ENCODE measurements at places on chromosomes 1 and 21.

- no peak for DNase-seq
Observed at GRCh38 chr1:181989261-181989920, 72.1 kb downstream of the ZNF648 start.

- no peak for DNase-seq
Observed at GRCh38 chr1:9198538-9199361, 35.8 kb upstream of the H6PD start.

DNA sequence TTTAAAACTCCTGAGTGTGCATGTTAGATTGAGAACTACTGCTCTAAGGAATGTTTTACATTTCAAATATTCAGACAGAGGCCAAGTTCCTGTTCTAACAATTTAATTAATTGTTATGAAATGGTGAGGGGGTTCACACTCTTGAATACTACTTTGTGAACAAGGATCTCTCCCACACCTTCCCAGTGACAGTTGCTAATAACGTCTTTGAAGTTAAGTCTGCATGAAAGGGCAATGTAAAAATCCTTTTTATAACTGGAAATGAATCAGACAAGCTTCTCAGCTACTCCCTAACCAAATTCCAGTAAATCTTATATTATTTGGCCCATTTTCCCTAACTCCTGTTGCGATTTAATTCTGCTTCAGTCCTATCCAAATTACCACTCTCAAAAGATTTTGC lies 828.5 kb upstream of the ADAMTS5 start:
- DNase-seq = no peak

- DNase-seq = peak; percentile 33
Observed at GRCh38 chr1:231091831-231092301, 51.8 kb upstream of the FAM89A start.

- DNase-seq = no peak
Observed at GRCh38 chr1:222404710-222405109, 143.2 kb downstream of the HHIPL2 start.

DNA sequence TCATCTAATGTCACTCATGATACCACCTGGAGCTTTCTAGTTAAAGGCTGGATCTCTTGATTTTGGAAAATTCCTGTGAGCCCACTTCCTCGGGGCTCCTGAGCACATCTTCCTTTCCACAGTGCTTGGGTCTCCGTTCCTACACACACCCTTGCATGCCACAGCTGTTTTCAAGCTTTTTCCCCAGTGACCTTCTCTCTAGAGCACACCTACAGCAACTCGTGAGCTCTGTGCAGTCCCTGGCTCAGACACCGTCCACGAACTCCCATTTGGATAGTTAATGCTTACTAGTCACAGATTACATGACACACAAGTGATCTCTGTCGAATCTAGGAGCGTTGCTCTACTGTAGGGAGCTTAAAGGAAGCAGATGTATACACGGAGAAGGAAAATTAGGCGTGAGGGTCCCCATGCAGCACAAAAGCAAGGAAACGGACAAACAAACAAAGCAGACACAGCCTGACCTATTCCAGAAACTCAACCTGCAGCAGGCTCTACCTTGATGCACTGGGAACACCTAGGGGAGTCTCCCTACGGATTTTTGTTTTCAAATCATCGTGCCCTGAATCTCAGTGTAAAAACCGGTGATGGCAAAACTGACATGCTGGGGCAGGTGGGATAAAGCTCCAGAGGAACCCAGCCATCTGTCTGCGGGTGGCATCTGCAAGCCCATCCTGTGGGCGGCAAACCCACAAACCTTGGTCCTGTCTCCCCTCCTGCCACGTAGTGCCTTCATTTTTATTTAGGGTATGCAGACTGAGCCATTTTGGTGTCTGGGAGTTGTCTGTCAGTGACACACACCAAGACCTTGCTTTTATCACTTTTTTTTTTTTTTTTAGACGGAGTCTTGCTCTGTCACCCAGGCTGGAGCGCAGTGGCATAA lies 177.8 kb downstream of the RUNX1 start:
- DNase-seq = no peak

- no peak for DNase-seq
Observed at GRCh38 chr1:41356752-41357151, 4.5 kb upstream of the FOXO6 start.

GRCh38 chr1:187342495-187342894 lies 513.7 kb downstream of the PLA2G4A start:
- DNase-seq = no peak

DNA sequence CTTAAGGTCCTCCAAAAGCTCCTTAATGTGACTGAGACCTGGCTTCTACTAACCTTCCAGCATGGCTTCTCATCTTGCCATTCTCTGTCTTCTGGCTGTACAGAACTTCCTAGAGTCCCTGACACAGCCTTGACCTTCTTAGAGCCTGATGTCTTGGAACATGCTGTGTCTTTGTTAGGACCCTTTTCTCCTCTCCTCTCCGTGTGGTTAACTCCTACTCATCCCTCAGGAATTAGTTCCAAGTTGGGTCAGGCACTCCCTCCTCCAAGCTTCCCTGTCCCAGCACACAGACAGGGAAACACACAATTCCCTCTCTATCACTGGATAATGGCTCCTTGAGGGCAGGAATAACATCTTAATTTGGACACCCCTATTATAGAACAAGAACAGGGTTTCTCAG lies 275.4 kb upstream of the USP24 start:
- DNase-seq = no peak

DNA sequence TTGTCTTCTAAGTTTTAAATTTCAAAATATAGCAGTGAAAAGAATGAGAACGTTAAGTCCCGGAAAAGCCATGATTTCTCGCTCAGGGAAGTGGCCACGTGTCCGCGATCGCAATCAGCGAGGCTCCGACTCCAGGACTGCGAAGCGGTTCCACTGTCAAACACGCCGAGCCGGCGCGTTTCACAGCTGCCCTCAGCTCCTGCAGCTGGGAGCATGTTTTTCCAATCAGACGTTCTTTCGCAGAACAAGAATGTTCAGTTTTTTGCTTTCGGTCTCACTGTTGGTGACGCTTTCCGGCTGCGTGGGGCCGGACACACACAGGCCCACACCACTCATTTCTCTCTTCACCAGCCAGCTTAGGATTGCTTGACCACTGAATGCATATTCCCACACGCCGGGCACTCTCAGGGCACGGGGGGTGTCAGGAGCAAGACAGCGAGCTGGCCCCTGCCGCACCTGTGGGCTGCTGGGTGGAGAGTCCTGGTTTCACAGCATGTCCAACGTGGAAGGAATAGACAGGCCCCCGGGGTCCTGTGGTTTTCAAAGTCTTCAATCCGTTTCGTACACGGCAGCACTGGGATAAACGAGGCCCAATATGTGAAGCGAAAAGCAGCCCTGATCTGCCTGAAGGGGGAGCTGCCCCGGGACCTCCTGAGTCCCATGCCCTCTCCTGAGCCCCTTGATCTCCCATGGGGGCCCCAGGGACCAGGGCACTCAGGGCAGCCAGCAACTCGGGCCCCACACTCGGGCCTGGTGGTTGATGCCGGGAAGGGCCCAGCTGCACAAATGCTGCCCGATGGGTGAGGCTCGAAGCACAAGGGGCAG lies 47.3 kb upstream of the COL18A1 start:
- DNase-seq = no peak

- no peak for DNase-seq
Observed at GRCh38 chr1:106980121-106980520, 76.4 kb upstream of the PRMT6 start.

DNA sequence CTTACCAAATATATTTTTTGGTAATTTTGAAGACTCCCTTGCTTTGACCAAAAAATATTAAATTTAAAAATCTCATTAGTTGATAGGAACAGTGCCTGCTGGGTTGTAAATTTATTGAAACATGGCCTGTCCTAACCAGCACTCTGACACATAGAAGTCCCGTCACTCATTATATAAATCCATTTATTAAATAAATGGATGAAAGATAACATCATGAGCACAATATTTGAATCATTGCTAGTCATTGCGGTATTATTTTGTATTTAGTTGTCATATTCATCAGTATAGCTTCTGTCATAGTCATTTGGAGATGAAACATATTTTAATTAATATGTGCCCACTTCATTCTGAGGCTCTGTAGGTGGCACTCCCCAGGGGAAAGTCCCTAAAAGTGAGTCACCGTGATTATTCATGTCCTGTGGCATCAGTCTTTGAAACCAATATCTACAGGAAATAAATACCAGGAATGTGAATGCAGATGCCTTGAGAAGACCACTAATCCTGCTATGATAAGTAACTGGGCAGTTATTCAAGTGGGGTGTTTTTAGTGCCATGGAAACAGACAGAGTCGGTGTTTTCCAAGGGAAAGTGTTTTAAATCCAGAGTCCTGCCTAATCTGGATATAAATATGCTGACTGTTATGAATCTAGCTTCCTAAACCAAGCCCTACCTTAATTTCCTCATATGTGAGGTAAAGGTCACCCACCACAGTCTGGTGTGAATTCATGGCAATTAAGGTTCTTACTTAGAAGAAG lies 302.0 kb downstream of the DUSP10 start:
- DNase-seq = no peak

DNA sequence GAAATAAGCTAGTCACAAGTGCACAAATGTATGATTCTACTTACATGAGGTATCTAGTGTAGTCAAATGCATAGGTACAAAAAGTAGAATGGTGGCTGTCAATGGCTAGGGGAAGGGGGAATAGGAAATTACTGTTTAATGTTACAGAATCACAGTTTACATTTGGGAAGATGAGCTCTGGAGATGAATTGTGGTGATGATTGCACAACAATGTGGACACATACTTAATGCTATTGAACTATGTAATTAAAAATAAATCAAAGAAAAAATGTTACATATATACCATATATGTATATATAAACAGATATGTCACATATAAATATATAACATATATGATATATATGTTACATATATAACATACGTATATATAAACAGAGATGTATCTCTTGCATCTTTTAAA lies 39.4 kb downstream of the VAV3 start:
- no peak for DNase-seq
